ENCODE measurements at places on chromosomes 4 and X.

GRCh38 chr4:183129675-183130074 lies 30.6 kb downstream of the WWC2 start:
- DNase-seq = no peak

GRCh38 chrX:14476205-14476604 lies 53.1 kb upstream of the GLRA2 start:
- DNase-seq = peak; percentile 26

- DNase-seq = peak; percentile 72
Measured at GRCh38 chr4:37453281-37453998, 208.9 kb downstream of the NWD2 start.

DNA sequence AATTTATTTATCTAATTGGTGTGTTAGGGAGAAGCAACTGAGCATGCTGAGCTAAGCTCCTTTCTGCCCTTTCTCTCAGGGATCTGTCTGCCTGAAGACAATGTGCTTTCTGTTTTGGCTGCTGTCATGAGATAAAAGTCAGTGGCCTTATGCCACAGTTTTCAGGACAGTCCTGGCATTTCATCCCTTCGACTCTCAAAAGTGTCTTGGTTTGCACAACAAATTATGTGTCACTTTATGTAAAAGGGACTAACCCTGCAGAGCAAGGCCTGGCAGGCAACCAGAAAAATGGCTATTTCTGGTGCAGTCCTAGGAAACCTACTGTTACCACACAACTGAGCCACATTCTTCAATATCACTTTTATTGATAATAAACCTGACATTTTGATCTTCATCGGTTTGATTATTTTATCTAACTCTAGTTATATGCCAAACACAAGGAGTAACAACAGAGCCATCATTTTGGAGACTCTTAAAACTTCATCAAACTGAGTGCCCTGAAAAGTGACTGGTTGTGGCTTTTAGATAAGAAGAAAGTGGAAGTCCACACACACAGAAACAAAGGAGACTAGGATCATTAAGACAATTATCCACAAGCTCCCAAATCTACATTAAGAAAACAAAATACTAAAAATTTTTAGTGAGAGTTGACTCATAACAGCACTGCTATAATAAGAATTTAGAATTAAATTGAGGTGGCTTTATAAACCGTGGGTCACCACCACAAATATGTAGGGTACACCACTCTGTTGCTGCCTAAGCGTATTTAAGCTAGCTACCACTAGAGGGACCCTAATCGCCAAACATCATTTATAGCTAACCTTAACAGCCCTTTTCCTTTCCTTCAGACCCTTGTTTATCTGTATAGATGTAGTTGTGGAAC lies 95.9 kb upstream of the PTPN13 start:
- peak; percentile 83 for DNase-seq

DNA sequence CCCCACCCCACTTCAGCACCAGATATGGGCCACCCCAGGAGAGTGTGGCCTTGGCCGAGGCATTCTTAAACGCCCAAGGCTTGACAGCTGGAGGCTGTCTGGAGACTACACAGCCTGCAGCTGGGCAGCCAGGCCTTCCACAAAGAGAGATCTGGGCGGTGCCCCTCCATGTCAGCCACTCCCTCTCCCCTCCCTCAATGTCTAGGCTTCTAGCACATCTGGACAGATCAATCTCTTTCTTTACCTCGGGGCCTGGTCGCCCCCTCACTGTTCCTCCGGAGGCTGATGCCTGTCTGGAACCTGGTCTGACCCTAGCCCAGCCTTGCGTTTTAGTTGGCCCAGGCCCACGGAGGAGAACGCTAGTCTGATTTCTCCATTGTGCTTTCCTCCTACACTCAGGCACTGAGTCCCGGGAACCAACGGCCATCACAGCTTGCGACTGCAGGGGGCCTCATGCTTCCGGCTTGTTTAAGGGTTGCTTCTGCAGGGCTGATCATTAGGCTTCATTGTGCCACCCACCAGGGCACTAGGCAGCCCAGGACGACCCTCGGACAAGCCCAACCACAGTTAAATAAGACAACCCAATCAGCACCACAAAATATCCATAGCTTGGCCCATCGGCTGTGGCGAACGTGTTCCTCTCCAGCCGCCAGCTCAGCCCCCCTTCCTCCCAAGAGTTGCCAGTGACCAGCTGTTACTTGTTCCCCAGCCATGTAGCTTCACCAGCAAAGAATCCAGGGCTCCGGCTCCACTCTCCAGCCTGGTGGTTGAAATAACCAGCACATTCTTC lies 200.6 kb downstream of the BCOR start:
- DNase-seq = peak; percentile 86

- DNase-seq = peak; percentile 78
Measured at GRCh38 chr4:68271851-68272357, 26.4 kb upstream of the TMPRSS11B start.

GRCh38 chr4:10144966-10145365 lies 28.4 kb upstream of the WDR1 start:
- DNase-seq = no peak

GRCh38 chr4:55758066-55758465 lies 61.5 kb upstream of the EXOC1L start:
- no peak for DNase-seq

- peak; percentile 82 for DNase-seq
Measured at GRCh38 chr4:157978680-157979361, 194.0 kb downstream of the GASK1B start.

- no peak for DNase-seq
Measured at GRCh38 chrX:134020910-134021309, 35.5 kb upstream of the GPC3 start.

DNA sequence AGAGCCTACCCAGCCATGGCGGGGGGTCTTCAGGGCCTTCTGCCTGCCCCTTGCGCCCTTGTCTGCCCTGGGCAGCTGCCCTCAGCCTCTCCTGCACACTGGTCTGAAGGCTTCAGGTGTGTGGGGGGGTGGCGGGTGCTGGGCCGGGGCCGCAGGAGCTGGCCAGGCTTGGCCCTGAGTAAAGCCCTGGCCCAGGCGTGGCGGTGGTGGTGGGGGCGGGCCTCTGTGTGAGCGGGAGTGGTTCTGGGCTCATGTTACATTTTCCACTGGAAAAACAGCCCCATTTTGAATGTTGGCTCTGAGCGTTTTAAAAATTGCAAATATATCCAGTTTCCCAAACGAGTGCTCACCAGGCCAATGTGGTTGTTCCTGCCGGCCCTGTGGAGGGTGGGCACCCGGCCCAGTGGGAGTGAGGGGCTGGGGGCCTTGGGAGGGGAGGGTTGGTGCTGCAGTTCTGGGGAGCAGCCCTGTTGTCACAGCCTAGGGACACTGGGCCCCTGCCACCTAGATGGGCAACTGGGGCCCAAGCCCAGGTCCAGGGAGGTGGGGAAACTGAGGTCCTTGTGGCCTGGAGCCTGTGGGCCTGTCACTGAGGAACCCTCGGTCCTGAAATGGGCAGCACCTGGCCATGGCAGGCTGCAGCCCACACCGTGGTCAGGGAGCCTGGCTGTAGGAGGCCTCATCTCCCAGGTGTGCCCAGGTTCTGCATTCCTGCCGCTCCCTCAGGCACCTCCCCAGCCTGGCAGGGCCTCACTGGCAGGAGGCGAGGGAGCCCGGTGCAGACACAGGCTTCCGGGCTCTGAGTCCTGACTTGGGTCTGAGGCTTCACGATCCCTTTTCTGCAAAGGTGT lies 28.3 kb downstream of the FGFRL1 start:
- DNase-seq = peak; percentile 81

DNA sequence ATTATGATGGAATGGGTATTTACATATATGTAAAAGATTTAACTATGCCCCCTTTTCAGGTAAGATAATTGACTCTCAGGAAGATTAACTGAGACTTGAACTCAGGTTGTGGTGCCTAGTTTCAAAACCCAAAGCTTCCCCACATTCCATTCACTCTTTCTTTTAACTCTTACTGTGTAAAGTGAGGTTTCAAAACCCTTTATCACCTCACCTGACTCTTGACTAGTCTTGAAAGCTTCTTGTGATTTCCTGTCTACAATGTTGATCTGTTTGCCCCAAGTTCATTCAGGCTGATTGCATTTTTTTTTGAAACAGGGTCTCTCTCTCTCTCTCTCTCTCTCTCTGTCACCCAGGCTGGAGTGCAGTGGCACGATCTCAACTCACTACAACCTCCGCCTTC lies 40.5 kb upstream of the RAPGEF2 start:
- no peak for DNase-seq

DNA sequence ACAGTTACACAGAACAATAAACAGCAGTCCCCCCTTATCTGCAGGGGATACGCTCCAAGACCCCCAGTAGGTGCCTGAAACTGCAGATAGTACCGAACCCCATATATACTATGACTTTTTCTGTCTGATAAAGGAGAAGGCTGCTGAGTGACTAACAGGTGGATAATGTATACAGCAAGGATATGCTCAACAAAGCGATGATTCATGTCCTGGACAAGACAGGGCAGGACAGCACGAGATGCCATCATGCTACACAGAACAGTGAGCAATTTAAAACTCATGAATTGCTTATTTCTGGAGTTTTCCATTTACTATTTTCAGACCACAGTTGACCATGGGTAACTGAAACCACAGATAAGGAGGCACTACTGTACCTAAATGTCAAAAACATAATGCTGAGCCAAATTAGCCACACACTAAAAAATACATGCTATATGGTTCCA lies 76.1 kb downstream of the MANBA start:
- DNase-seq = no peak

GRCh38 chr4:13910556-13910955 lies 283.0 kb upstream of the BOD1L1 start:
- no peak for DNase-seq

- DNase-seq = peak; percentile 78
Measured at GRCh38 chr4:168717847-168718246, 221.0 kb downstream of the PALLD start.

- no peak for DNase-seq
Measured at GRCh38 chr4:845836-846251, 19.9 kb upstream of the CPLX1 start.

DNA sequence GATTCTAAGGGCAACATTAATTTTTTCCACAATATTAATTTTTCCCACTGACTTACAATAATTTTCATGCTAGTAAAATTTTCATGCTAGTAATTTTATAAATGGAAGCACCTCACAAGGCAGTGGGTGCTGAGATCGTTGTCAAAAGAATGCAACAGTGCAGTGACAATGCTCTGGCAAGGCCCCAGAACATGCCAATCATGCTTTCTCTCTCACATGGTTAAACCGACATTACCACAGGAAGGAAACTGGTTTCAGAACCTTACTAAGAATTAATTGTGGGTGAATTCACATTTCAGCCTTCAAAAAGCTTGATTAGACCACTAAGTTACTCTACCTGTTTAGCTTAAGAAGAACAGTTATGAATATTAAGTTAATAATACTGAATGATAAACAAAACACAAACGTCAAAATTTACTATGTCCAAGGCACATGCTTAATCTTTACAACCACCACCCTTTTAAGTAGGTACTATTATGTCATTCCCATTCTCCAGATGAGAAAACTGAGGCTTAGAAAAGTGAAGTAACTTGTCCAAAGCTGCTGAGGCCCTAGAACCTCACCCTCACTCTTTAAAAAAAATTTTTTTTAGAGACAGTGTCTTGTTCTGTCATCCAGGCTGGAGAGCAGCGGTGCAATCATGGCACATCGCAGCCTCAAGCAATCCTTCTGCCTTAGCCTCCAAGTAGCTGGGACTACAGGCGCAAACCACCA lies 10.0 kb upstream of the OPHN1 start:
- peak; percentile 81 for DNase-seq

GRCh38 chr4:121784975-121785374 lies 16.1 kb upstream of the EXOSC9 start:
- DNase-seq = peak; percentile 95

DNA sequence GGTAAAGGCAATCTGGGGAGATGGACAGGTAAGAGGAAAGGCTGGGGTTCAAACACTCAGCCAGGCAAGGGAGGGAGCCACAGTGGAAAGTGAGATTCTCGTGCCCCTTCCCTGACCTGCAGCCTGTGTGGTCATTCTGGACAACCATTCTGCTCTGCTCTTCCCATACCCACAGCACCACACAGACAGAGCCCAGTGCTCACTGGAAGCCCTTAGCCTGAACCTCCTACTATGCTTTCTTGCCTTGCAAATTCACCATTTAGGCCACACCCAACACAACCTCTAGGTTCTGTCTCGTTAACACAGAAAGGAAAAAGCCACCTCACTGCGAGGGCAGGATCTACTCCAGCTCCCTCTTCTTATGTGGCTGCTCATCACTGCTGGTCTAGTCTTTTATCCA lies 92.7 kb downstream of the SHISA3 start:
- DNase-seq = no peak

- DNase-seq = no peak
Measured at GRCh38 chr4:175504318-175504717, 307.7 kb downstream of the GPM6A start.

- no peak for DNase-seq
Measured at GRCh38 chrX:69031971-69032391, 133.3 kb downstream of the PJA1 start.

GRCh38 chr4:148327683-148328082 lies 114.5 kb downstream of the NR3C2 start:
- no peak for DNase-seq

GRCh38 chr4:108596344-108596743 lies 24.0 kb upstream of the RPL34 start:
- no peak for DNase-seq

GRCh38 chrX:109535578-109535977 lies 1.1 kb upstream of the NXT2 start:
- DNase-seq = no peak

DNA sequence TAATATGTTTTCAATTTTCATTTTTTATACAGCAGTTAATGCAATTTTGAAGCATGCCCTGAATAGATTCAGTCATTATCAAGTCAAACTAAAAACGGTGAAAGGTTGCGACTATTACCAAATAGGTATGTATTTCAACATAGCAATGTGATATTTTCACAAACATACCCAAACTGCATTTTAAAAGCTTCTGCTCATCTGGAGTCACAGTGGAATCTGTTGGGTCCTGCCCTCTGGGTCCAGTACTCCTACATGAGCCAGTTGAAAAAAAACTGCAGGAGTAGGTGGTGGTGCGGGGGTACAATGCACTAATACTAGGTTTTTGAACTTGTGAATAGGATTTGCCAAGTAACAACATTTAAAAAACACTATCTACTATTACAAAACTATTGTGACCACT lies 938 bp downstream of the GPR34 start:
- DNase-seq = no peak

DNA sequence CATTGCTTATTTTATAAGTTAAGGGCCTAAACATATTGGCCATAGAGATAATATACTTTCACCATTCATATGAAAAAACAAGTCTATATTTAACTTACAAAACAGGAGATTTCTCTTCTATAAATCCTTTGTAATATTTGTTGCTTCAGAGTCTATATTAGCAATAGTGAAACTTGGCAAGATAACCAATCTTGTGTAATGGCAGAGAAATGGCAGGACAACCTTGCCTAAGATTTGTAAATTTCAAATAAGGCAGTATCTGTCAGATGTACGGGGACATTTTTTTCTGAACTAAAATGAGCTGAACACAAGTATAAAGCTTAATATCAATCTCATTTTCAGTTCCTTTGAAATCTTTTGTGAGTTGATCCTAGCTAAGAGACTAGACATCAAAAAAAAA lies 17.8 kb upstream of the CPEB2 start:
- no peak for DNase-seq

All from astrocyte of the hippocampus (primary cell).